Activated CD8-positive, alpha-beta memory T cell treated with anti-CD3 and anti-CD28 coated beads for 1 hour (primary cell): ENCODE measurements at places on chromosomes 11 and 22.

- DNase-seq, result no peak
Measured at GRCh38 chr11:65898656-65899355, 1.4 kb downstream of the FOSL1 start.

GRCh38 chr11:41612415-41612814, 153.0 kb upstream of the LRRC4C start:
- no peak for DNase-seq

GRCh38 chr11:114762408-114762807, 84.1 kb downstream of the NXPE2 start:
- DNase-seq, result no peak

- DNase-seq, result no peak
Measured at GRCh38 chr11:113932788-113933187, 28.2 kb downstream of the HTR3B start.

DNA sequence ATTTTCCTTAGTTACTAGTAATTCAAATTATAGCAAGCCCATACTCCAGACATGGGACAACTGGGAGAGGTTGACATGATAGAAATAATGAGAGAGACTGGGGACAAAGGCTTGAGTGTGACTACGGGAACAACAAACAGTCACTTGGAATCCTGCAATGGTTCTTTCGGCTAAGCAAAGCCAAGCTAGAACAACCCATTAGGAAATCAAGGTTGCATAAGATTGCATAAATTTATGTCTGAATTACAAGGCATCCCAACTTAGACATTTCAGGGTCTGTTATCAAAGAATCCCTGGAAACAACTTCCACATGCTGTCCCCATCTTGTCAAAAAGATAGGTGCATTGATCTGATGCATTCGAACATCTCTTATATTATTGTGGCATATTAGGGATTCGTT, 10.2 kb upstream of the NRGN start:
- DNase-seq, result no peak

GRCh38 chr11:95081412-95081811, 8.2 kb upstream of the ENDOD1 start:
- no peak for DNase-seq

DNA sequence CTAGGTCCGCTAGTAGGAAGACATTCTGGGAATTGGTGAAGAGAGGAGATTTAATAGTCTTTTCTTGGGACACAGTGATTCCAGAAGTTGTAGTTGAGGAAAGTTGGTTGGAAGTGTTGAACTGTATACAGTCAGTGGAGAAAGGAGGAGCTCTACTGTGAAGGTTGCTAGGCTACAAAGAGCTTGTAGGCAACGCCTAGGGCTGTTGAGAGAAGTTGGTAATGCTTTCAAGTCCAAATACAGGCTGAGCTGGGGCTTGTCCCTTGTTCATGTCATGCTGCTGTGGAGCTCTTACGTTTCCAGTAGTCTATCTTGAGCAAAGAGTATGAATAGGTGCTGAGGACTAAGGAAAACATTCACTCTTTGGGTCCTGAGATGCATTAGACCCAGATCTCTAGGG, 1.1 kb downstream of the TBCEL start:
- no peak for DNase-seq

- no peak for DNase-seq
Measured at GRCh38 chr11:37724315-37724714, 1126.3 kb upstream of the RAG2 start.

GRCh38 chr22:29512031-29512430, 32.0 kb downstream of the NEFH start:
- DNase-seq, result no peak

GRCh38 chr11:66218846-66219620, 49.4 kb upstream of the RAB1B start:
- no peak for DNase-seq

GRCh38 chr11:2805388-2806056, 80.1 kb downstream of the CDKN1C start:
- DNase-seq, result no peak

DNA sequence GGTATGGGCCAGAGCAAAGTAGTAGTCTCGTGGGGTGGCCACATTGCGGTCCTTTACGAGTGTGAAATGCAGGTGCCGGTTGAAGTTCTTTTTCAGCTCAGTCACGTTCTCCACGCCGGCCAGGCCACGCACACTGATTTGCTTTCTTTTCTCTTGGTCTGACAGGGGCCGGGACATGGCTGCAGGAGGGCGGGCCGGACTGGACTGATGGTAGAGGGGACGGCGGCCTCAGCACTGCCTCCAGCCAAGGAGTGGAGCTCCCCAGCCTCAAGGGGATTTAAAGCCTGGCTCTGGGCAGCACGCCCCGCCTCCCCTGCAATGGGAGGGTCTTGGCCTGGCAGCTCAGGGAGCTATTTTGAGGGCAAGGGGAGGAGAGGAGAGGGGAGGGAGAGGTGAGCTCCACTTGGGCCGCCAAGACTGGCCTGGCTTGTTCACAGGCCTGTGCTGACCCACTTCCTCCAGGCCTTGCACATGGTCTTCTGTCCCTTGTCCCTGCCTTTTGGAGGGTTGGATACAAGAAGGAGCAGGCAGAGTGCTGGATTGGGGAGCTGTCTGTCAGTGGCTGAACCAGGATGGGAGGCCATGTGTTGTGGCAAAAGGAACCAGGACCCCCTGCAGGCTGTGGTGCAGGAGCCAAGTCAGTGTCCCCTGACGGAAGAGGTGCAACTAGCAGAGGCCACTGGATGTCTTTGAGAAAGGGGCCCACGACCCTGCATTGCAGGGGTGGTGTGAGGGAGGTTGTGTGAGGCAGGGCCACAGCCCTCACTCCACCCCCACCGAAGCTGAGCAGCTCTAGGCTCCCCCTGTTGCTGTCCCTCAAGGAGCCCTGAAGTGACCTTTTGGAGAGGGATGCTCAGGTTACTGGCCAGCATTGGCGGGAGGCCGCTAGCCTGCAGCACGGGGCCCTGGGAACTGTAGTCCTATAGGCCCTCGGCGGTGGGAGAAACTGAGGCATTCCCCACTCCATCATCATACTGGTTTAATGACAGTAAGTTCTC, at the start of gene PYGM:
PYGM (minus strand) TSS at position 253 of the 998 bp plus-strand sequence; CDS start at position 177, 76 bp downstream.
- no peak for DNase-seq

GRCh38 chr11:65439331-65440181, 17.0 kb downstream of the NEAT1 start:
- no peak for DNase-seq

DNA sequence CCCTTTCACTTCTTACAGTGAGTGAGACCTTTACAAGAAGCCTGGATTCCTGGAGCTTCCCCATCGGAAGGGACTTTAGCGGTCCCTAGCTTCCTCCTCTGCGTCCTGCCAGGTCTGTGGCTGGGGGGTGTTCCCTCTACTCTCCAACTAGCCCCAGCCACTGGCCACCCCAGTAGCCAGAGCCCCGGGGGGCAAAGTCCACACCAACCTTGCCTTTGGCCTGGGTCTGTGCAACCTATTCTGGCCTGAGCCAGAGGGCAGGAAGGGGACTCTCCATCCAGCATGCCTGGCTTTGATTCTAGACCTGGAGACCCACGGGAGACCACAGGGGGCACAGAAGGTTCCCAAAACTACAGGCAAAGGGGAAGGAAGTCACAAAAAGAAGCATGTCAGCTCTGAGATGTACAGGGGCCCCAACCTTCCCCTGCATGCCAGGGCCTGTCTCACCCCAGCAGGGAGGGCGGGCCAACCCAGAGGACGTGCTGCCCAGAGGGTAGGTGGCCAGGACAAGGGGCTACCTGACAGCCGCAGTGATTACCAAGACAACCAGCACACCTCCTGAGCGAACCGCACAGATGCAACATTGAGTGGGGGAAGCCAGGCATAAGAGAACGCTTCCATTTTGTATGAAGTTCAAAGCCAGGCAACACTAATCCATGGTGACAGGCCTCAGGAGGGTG, 52.4 kb downstream of the DSCAML1 start:
- DNase-seq, result no peak

GRCh38 chr11:129317571-129317970, 58.1 kb upstream of the BARX2 start:
- DNase-seq, result no peak

GRCh38 chr11:64299847-64300648, at the start of gene CATSPERZ:
TSS of gene CATSPERZ (plus strand) at chr11:64300358. CDS start at chr11:64300411, 53 bp downstream.
- DNase-seq, result no peak

DNA sequence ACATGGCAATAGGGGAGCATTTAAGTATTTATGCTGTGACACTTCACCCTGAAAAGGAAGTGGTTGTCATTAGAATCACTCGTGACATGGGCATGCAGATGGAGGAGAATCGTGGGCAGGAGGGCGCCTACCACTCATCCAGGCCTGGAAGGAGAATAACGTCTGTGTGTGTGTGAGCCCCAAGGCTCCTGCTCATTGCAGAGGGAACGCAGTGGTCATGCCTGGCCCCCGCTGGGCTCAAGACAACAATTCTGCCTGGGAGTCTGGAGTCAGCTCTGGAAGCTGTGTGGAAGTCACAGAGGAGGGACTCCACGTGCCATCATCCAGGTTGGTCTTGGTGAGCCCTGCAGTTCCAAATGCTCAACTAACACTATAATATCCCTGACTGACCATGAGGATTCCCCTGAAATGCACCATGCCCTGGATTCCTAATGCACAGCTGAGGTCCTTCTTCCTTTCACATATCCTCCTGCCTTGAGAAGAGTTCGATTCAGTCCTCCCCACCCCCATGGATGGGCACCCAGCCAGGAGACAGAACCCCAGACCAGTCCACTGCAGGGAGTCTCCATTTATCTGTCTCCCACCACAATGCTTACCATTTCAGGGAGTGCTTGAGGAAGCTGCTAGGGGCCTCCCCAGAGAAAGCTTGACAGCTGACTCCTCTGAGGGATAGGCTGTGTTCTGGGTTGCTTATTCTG, 446.9 kb upstream of the B3GAT1 start:
- DNase-seq, result no peak

- no peak for DNase-seq
Measured at GRCh38 chr22:31753005-31753633, 700 bp upstream of the DEPDC5 start.

GRCh38 chr22:26592421-26592891, 2.5 kb upstream of the TPST2 start:
- DNase-seq, result no peak

DNA sequence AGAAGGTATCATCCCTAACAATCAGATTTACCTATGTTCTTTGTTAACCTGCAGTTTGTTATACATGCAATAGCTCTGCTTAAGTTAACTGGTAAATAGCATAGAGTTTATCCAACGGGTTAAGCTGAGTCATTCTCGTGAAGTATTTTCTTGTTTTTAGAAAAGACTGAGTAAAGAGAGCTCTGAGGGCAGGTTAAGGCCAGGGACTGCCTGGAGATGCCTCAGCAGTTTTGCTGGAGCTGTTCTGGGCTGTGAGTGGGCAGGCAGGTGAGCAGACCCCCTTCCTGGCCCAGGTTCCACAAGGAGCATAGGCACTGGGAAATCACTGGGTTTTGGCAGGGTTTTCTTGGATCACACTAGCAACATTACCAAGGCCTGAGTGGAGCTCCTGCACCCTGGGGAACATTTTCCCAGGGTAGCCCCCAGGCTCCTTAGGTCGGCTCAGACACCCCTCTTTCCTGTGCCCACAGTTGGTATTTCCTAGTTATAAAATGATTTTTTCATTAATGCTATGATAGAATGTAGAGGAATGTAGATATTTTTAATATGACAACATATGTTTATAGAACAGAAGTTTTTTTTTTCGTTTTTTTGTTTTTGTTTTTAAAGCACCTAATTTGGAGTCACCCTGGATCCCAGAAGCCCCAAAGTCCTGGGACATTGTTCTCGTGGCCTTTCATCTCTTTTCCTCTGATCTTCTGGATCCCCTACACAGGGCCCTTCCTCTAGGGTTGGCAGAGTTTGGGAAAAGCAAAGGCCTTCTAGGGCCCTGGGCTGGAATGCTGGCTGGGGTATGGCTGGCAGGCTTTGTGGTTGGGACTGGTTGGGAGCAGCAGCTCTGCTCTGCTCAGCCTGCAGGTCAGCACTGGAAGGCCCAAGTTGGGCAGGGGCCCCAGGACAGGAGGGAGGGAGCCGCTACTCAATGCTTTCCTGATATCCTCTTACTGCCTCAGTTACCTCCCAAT, 26.7 kb downstream of the IRAG1 start:
- no peak for DNase-seq

- no peak for DNase-seq
Measured at GRCh38 chr11:80417681-80418080, 976.9 kb upstream of the TENM4 start.
